ENCODE measurements at places on chromosomes 3 and 15.
A peak's percentile ranks its signal among the peaks of the same experiment; 100 is the strongest.

DNA sequence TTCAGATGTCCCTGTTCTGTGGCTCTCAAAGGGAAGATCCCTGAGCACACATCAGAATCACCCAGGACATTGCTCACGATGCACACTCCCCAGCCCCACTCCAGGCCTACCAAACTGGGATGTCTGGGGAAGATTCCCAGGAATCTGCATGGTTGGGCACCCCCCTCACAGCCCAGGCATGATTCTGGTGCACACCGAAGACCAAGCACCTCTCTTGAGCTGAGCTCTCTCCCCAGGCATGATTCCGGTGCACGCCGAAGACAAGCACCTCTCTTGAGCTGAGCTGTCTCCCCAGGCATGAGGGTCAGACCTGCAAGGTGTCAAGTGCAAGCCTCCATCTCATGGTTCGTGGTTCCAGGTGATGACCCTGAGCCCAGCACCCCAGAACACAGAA lies 112.2 kb upstream of the MEF2A start:
- no peak for DNase-seq

DNA sequence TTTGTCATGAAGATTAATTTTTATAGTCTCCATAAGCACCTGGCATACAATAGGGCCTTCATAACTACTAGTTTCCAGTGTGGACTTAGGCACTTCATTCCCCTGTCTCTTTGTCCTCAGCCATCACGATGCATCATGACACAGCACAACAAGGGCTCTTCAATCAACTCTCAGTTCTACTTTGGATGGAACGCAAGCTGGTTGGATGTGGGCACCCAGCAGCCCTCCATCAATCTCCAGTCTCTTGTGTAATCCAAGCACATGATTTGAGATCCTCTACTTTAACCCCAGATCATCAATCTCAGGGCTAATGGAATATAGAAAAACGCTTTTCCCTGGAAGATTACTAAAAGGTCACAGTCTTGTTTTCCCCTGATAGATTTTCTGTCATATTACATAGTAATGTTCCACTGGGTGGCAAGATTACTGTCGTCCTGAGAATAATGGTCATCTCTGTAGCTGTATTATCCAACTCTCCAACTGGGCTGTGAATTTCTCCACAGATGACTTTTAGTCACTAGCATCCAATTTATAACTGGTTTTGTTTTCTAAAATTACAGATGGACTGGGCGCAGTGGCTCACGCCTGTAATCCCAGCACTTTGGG lies 22.9 kb upstream of the CHRNA7 start:
- DNase-seq: no peak

DNA sequence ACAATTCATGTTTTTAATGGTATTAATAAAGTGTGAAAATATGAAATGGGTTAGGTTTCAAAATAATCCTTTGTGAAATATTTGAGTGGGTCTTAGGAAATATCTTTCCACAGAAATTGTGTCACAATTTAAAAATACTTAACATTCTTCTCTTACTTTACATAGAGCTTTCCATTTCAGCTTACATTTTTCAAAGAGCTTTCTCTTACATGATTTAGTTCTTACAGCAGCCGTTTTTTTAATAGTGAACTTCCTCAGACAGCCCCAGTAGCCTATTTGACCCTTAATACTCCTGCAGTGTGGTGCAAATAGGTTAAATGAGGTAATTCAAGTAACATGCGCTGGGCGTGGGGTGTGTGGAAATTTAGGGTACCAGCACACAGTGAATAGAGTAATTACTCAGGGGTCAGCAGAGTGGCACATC lies 21.8 kb downstream of the P2RY12 start:
- DNase-seq: no peak

- no peak for DNase-seq
Observed at GRCh38 chr3:139846729-139847128, 88.3 kb upstream of the CLSTN2 start.

GRCh38 chr3:48681541-48681880 lies 4.2 kb downstream of the NCKIPSD start:
- no peak for DNase-seq

DNA sequence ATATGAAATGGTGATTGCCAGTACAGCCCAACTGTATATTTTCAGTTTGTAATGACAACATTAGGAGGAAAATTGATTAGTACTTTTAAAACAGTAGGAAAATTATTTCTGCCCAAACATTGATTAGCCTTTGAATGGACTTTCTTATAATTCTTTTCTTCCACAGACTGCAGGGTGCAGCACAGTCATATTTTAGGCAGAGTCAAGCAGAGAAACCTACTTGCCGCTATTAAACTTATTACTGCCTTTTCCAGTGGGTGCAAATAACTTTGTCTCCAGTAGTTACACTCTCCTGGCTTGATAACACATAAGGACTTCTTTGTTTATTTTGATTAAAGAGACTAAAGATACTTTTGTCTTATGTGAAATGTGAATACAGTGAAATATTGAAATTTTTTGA lies 85.4 kb downstream of the PPM1L start:
- DNase-seq: no peak

DNA sequence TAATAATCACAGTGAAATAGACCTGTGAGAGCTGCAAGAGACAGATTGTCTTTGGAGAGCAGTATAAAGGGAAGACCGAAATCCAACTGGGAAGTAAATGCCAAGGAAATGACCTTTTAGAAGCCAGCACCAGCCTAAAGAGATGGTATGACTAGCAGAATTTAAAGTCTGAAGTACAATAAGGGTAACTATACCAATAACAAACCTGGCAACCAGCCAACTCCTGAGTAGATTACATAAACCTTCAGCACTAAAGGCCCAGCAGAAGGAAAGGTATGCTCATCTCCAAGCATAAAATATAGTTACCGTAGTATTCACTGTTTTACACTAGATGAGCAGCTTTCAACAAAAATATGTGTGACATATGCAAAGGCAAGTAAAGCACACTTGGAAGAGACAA lies 155.1 kb upstream of the SATB1 start:
- no peak for DNase-seq

- no peak for DNase-seq
Observed at GRCh38 chr15:79657722-79658121, 225.6 kb downstream of the MINAR1 start.

DNA sequence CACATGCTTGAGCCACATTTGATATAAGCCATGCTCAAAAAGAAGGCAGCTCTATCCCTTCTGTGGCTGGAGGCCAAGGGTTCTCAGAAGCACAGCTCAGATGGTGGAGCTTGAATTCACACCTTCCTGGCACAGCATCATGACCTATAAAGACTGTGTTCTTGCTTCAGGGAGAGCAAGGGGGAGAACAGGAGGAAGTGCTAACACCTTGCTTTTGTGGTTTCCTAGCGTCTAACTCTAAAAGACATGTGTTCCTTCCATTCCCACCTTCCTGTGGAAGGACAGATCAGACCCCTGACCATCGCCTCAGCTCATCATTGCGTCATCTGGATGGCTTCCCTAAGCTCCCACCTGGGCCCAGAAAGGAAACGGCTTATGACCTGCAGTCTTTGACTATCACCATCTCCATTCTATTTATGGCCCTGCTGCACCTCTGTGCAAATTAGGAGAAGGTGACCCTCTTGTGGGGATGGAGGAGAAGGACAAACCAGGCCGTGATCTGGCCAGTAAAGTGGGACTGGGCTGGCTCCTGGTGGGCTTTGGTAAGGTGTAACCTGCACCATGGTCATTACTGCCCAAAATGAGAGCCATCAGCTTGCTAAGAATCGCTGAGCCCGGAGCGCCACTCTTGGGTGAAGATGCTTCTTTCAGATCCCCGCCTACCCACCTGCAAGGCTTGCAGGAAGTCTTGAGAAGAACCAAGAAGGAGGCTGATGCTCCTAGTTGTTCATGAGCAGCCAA lies 128.5 kb downstream of the SERPINI1 start:
- DNase-seq: peak; percentile 38

DNA sequence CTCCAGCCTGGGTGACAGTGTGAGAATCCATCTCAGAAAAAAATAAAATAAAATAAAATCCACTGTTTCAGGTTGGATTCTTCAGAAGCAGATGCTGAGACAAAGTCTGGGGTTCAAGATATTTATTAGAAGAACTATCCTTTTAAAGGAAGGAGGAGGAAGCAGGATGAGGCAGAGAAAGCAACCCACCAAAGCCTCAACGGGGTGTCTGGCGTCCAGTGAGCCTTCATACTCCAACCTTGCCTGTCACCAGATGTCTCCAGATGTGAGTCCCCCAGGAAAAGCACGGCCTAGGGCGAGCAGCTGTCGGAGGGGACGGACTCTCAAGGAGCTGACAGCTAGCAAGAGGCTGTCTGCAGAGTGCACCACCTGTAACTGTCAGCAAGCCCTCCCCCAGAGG lies 37.3 kb downstream of the MB21D2 start:
- no peak for DNase-seq

- no peak for DNase-seq
Observed at GRCh38 chr15:60585743-60586708, 107.1 kb upstream of the ICE2 start.
